ENCODE measurements at places on chromosomes 6 and 20.

DNA sequence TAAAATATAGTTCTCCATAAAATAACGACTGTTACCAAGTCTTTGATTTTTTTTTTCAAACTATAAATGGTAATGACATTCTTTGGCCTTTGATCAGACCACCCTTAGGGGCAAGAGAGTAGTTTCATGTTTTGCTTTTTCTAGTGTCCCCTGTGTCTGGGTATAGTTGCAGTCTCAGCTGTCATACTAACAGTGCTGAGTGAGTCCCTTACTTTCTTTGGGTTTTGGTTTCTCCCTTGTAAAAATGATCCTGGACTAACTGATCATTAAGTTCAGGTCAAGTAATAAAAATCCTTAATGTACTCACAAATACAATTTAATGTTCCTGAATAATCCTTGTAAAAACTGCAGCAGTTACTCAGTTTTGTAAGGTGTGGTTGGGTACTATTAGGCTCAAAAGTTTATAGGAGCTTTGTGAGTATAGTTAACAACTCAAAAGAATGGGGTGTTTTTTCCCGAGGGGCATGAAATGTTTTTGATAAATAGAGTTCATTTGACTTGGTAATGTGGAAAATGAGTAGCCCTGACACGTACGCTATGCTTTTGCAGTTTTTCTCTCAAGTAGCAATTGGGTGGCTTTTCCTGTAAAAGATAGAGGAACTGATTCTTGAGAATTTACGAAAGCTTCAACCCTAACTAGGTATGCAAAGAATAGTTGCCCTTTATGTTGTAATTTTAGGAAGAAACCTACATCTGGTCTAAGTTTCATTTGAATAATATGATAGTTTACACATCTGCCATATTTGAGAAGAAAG lies 6.2 kb downstream of the PTPN1 start:
- no peak for DNase-seq

GRCh38 chr6:157604816-157605215 lies 218.2 kb upstream of the SNX9 start:
- no peak for DNase-seq

GRCh38 chr20:3896302-3896701 lies 7.1 kb downstream of the PANK2 start:
- no peak for DNase-seq

DNA sequence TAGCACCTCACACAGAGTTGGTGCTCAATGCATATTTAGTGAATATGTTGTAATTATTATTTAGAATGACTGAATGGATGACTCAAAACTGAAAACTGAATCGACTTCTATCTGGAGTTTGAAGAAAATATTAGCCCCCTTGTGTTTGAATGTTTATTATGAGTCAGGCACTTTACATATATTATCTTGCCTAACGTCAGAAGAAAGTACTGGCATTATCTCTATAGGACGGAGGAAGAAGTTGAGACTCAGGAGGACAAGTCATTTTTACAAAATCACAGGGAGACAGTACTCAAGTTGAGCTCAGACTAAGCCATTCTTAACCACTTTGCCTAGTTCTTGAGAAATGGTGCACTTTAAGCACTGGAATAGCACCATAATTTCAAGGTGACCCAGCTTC lies 684.0 kb downstream of the UTRN start:
- no peak for DNase-seq

DNA sequence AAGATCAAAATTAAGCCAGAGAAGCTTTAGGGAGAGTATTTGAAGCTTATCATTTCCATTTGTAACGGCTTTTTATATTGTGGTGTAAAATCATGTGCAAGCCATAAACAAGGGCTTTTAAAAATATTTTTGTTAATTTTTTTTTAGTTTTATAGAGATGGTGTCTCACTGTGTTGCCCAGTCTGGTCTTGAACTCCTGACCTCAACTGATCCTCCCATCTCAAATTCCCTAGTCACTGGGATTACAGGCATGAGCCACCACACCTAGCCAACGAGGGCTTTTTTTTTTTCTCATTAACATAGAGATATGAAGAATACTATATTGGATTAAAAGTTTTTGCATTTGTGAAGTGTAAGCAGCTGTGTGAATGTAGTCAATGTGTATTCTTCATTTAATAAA lies 29.1 kb downstream of the CDKAL1 start:
- DNase-seq, result no peak

DNA sequence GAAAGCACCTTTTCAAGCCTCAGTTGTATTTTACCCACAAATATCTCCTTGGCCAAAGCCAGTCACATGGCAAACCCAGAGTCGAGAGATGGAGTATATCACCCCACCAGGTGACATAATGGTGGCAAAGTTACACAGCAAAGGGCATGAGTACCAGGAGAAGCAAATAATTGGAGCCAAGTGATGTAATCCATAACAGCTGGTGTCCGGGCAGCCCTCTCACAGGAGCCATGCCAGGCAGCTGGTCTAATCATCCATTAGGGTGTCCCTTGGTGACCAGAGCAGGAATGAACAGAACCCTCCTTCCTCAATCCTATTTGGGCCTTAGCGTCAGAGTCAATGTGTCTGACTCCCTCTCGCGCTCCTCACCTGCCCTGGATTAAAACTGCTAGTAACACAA lies 272.1 kb downstream of the LRFN2 start:
- DNase-seq, result no peak

DNA sequence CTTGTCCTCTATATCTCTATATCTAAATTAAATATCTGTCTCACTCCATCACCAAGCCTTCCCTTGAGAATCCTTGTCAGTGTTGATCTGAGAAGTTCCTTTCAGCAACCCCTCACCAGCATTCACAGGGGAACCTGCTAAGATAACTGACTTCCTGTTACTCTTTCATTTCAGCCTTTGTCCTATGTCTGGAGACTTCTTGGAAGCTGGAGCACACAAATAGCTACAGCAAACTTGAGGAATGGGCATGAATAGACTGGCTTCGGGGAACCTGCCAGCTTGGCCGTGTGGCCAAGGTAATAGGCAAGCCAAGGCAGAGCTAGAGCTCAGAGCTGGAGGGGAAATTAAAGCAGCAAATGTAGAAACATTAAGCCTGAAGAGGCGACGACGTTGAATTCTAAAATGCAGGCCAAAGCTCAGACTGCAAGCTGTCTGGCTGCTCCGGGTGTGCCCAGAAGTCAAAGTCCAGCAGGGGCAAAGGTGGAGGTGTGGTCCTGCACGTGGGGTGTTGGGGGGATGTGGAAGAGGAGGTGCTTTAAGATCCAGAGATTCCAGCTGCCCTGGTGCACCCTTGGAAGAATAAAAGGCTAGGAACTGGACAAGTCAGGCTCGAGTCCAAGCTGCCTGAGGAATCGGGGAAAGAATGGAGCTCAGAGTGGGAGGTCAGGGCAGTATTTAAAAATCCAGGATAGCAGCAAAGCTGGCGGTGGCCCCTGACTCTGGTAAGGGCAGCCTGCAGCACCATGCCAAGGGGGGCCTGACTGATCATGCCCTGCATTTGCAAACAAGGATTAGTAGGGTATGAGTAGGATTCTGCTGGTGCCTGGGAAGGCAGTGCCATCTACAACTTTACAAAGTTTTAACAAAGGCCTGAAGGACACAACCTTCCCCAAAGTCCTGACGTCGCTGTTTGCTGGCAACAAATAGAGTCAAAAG lies 185.0 kb upstream of the SGK1 start:
- DNase-seq, result no peak

GRCh38 chr6:143288923-143289322 lies 161.6 kb downstream of the ADAT2 start:
- no peak for DNase-seq

GRCh38 chr20:316316-317068 lies 8.9 kb upstream of the SOX12 start:
- DNase-seq, result no peak

DNA sequence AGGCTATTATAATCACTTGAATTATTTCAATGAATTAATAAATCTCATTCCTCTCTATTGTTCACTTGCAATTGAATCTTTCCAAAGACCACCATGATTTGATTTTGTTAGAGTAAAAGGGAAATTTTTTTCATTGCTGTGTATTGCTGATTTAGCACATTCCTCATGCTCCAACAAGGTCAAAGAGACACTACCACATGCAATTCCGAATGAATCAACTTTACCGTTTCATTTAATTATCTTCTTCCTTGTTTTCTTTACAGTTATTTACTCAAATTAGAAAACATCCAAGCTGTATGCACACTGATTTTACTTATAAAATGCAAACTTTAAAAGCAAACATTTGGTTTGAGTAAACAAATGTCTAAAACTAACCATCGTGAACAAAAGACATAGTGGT lies 967 bp downstream of the KIAA0408 start:
- no peak for DNase-seq

GRCh38 chr20:46962452-46963195 lies 68.0 kb downstream of the EYA2 start:
- no peak for DNase-seq

DNA sequence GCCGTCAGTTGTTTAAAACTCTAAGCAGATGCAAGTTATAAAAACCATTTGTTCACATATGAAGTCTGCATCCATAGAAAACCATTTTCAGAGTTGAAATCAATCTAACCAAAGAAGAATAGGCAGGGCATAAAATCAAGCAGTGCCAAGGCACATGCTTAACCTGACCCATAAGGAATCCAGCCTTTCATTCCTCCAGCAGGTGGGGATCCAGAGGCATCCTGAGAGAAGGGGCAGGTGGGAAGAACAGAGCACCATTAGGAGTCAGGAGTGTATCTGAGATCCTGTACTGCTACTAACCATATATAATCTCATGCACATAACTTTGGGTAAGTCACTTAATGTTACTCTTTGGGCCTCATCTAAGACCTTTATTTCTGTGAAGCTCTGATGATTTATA lies 29.4 kb upstream of the FOXO3 start:
- DNase-seq, result no peak

GRCh38 chr6:79777713-79778579 lies 146.8 kb downstream of the SH3BGRL2 start:
- peak; percentile 43 for DNase-seq

- no peak for DNase-seq
These were observed 123.9 kb downstream of the MAP3K4 start for GRCh38 chr6:161115468-161115867.

DNA sequence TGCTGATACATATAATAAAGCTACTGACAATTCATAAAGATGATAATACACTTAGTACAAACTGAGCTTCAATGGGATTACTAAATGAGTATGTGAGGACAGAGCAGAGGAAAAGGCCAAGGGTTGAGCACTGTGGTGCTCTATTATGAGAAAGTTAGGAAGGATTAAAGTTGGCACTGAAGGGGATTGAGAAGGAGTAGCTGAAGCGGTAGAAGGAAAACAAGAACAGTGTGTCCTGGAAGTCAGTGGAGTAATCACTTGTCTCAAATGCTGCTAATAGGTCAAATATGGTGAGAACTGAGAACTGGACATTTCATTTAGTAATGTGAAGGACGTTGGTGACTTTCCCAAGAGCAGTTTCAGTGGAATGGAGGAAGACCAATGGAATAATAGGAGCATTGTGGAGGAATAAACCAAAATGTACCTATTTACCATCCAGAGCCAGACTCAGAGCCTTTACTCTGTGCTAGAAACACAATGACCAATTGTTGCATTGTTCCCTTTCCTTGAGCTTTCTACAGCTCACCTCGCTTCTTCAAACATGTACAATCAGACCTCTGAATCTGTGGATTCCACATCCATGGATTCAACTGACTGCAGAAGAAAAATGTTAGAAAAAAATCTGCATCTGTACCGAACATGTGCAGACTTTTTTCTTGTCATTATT lies 255.9 kb downstream of the LAMA2 start:
- no peak for DNase-seq

- DNase-seq, result no peak
These were observed 558 bp downstream of the LINC00237 start for GRCh38 chr20:21105429-21106170.

DNA sequence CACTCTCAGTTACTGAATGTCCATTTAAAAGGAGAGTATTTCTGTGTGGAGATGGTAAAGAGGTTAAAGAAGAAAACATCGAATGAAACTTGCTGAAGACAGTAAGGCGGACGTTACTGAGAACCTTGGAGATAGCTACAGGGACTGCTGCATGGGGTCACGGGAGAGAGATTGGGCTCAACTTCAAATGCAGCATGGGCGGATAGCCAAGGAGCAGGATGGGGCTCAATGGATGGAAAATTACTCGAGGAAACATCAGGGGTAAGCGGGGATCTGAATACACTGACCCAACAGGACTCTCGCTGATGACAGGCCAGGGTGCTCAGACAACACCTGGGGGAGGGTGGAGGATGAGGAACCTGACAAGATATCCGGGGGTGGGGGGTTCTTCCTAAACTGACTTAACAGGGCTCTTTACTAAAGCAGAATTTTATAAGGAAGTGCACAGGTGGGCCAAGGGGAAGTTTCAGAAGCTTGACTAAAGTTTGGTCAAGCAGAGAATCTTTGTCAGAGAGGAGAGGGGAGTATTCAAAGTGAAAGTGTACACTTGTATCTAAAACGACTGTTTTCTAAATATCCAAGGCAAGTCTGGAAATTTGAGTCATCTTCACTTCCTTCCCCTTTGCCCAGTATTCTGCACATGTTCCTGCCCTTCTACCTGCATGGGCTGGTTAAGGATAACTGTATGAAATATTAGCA lies 22.8 kb downstream of the ECT2L start:
- DNase-seq, result no peak

DNA sequence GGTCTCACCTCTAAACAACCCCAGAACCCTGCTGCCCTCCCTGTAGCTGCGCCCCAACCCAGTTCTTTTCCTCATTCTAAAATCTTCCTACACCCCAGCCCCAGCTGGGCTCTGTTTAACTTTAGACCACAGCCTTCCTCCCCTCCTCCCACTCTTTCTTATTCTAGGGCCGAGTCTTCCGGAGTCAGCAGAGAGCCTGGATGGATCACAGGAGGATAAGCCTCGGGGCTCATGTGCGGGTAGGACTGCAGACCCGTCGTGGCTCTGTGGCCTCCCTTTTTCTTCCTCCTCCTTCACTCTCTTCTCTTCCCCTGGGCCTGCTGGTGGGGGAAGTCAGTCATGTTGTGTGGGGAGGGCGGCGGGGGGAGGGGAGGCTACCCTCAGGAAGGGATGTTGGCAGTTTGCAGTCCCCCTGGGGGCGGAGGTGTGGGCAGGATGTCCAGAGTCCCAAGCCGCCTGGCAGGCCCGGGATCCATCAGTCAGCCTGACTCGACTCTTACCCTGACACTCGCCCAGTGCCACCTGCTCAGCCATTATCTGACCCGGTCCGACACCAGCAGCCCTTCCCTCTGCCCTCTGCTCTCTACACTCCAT lies 8.1 kb downstream of the CAPN11 start:
- no peak for DNase-seq
